Frontal cortex (tissue), 4 donors: ENCODE measurements at places on chromosomes 2 and 18.

DNA sequence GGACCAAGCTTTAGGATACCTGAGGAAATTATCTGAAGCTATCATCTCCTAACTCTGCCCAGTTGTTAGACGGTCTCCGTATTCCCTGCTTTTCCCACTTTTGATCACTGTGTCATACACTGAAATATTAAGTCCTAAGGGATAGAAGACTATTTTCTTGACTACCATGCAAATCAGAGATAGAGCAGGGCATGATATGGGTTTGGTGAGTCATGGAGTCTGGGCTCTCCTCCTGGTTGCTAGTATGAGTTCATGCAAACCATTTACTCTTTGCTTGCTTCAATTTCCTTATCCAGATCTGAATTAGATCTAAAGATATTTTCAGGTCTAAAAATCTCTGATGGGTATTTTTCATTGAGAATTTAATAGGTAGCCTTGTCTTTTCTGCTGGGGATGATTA, 55.0 kb downstream of the EHBP1 start:
- no peak for DNase-seq

DNA sequence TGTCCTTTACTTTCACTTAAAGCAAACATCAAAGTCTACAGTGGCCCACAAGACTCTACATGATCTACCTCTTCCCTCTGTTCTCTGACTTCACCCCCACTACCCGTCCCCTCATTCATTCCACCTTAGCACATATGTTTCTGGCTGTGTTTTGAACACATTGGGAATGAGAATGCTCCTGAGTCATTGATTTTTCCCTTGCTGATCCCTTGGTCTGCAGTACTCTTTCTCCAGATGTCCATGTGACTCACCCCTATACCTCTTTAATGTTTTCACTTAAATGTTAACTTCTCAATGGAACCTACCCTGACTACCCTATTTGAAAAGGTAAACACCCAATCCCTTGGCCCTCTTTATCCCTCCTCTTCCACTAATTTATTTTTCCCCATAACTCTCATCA, 30.7 kb upstream of the FRZB start:
- DNase-seq, result no peak

- DNase-seq, result no peak
These were observed 7.7 kb downstream of the COQ10B start for GRCh38 chr2:197461057-197461456.

GRCh38 chr2:101395545-101396315, 8.4 kb upstream of the CREG2 start:
- no peak for DNase-seq

- no peak for DNase-seq
These were observed 213.8 kb downstream of the AFF3 start for GRCh38 chr2:99928470-99929053.

DNA sequence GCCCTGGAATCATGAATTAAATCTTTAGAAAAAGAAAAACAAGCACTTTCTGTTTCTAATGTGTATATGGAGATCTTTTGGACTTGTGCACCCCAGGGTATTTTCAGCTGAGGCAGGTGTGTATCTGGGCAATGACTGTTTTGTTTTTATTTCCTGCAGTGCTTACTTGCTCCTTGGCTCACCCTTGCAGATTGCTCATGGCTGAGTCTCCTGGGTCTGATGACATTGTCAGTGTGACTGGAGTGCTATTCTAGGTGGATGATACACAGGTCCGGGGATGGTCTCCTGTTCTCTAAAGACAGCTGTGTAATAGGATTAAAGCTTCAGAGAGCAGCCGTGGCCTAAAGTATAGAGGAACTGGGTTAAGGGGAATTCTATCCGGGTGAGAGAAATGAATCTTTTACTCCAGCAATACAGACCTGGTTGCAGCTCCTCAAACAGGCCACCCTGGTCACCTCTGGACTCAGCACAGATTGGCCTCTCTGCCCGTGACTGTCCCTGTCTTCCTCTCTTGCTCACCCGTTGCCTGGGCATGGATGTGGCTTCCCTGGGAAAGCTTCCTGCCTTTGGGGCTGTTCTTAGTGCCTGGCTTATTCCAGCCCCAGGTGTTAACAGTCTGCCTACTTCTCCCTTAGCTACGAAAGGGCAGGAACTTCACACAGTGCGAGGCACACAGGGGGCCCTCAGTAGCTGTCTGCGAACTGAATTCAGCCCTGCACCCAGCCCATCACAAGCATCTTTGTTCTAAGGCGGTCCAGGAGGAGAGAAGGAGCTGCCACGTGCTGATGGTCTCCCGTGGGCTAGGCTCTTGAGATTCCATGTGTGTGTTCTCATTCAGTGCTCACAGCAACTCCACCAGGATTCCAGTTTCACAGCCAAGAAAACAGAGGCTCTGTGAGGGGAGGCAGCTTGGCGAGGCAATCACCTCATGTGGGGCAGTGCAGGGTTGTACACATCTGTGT, 84.3 kb downstream of the ACOXL start:
- no peak for DNase-seq

DNA sequence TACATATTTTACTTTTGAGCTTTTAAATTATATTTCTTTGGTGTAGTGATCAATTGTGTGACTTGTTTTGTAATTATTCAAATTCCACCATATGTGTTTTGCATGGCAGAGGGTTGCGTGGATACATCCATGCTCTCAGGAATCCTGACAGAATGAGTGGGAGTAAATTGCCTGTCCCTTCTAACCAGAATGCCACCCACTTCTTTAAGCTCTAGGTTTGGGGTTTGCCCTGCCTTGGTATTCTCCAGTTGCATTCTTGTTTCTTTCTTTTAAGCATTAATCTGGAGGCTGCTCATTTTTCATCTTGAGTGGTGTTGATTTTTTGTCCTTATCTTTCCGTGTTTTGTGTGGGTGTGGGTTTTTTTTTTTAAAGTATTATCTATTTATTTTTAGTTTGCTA, 360.0 kb downstream of the PTPRM start:
- no peak for DNase-seq

GRCh38 chr2:98086491-98087446, at the start of gene VWA3B:
Gene VWA3B, plus strand, starts transcription at chr2:98087167. Its CDS starts 5,926 bp downstream, at chr2:98093093.
- peak; percentile 54 for DNase-seq

DNA sequence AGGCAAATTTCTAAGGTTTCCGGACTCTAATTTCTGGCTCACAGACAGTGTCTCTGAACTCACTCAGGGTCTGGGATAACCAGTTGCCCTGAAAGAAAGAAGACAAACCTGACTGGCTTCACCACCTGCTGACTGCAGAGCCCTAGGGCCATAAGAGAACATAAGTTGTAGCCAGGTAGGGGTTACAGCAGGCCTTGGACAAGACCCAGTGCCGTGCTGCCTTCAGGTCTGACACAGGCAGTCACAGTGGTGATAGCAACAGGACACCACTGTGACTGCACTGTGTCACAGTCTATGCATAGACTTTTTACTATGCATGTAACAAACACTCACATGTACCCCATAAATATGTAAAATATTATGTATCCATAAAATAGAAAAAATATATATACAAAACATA, 508.5 kb downstream of the PID1 start:
- no peak for DNase-seq

DNA sequence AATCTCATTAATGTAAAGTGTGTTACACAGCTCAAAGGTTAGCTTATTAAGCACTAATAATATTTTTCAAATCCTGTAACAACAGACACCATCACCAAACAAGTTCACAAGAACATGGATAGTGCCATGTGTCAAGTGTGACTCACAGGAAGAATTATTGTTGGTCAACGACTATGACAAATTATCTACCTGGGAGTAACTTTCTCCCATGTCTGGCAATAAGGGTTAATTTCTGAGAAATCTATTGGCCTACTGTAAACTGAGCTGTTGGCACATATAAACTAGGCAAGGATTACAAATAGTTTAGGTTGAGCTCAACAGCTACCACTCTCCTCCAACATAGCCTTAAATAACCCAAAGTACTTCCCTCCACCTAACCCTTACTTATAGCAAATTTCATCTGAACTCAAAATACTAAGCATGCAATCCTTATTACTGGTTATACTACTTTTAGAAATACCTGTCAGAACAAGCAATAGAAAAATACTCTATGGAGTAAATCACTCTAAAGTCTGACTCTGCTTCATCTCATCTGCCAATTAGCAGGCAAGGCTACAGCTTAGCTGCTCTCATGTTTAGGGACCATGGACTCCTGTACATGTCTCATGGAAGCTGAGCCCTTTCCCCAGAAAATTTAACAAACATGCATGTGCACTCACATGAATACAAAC, 223.0 kb downstream of the NBAS start:
- DNase-seq, result no peak

GRCh38 chr2:160747501-160748170, 254.0 kb upstream of the RBMS1 start:
- DNase-seq, result no peak

DNA sequence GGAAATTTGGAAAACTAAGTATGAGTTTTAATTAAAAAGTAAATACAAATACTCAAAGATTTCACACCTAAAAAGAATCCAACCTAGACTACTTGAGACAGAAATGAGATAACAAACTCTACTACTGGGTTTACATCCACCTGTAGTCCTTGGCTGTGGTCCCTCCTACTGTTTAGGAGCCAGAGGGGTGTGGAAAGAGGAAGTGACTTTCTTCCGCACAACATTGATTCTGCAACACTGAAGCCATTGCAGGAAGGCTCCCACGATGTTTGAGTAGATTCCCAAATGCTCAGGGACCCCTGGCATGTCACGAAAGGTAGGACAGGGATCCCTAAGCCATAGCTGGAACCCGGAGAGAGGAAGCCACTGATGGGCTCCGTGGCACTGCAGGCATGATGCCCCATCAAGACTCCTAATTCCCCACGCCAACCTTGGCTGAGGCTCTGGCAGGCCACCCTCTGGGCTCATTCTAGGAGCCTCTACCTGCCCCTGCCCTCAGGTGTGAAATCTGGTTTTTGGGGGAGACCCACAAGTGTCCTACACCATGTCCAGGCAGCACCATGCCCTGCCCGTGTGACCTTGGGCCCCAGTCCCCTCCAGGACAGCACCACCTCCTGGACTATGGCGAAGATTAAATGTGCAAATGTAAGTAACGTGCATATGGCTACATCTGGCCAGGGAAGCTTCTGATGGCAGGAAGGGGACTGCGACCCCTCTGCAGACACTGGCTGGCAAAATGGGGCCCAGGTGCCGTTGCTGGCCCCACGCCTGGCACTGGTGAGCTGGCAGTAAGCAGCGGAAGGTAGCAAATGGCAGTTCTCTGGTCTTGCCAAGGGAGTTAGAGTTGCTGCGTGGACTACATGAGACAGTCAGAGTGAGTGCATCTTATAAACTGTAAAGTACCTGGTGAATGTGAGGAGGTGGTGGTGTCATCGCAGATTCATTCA, 38.2 kb upstream of the MAL start:
- no peak for DNase-seq

GRCh38 chr2:169046440-169047151, 15.5 kb upstream of the ABCB11 start:
- DNase-seq, result no peak

DNA sequence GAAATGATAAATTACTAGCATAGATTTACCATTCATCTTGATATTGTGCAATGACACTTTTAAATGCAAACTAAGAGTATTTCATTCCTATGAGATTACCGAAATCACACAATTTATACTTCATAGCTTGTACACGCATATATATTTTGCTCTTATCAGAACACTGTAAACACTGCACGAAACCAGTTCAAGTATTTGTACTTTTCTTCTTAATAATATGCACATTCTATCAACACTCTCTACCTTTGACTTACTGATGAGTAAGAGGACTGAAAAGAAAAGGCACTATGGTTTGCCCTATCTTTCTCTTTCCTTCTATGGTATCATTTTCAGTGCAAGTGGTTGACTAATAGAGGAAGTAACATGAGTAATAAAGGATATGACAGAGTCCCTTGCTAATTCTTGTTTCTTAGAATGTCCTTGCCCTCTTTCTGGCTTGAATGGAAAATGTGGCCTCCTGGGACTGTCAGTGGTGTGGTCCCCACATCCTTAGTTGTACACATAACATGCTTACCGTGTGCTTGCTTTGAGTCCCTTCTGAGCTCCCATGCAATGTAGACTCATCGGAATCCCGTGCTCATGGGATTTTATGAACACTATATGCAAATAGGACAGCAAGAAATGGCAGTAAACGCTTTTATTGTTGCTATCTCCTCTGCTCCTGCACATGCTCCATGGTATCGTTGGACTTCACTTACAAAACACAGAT, 363.5 kb upstream of the TNP1 start:
- DNase-seq, result no peak

GRCh38 chr2:225052703-225053102, 10.4 kb upstream of the DOCK10 start:
- no peak for DNase-seq

GRCh38 chr2:113117541-113118262, 9.7 kb upstream of the IL1RN start:
- no peak for DNase-seq

GRCh38 chr18:79904357-79905147, 46.9 kb downstream of the SLC66A2 start:
- DNase-seq, result no peak

- no peak for DNase-seq
These were observed 25.2 kb upstream of the SIX3 start for GRCh38 chr2:44916291-44916690.

- no peak for DNase-seq
These were observed 73.4 kb upstream of the ST8SIA3 start for GRCh38 chr18:57278933-57279332.

GRCh38 chr2:12931186-12931844, 214.6 kb downstream of the TRIB2 start:
- DNase-seq, result peak; percentile 57

- DNase-seq, result no peak
These were observed at the start of gene TMEM237 for GRCh38 chr2:201643216-201643890. Gene TMEM237, minus strand, starts transcription at chr2:201643503. Its CDS starts 103 bp downstream, at chr2:201643400.

- no peak for DNase-seq
These were observed 183.8 kb downstream of the DYM start for GRCh38 chr18:49276680-49277079.

DNA sequence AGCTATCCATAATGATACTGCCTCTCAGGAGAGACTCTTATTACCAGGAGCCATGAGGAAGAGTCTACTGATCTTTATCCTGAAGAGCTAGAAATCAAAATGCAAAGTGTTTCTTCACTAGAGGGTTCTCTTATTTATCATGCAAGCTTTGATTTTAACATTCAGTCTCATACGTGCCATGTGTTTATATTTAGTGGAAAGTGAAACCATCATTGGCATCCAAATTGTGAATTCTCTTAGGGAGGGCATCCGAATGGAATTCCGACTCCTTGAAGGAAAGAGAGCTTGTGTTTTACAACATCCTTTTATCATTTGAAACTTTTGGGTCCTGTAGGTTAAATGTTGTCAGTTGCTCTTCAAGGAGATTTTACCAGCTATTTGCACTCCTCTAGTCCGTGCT, 170.4 kb upstream of the SESTD1 start:
- DNase-seq, result no peak

DNA sequence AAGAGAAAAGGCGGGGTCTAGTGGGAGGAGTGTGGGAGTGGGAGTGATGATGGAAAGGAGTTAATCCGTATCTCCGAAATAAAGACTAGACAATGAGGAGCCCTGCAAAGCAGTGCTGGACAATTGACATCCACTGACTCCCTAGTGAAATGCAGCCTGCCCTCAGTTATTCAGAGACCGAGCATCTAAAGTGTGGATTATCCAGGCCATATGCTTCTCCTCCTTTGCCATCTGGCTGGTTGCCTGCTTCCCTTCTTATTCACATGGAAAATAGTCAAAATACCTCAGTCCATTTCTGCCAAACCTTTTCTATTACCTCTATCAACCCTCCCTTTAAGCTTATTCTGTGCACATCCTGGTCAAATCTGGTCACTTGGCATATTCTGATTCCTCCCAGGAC, 288.8 kb upstream of the SIX3 start:
- DNase-seq, result no peak

- DNase-seq, result no peak
These were observed 45.9 kb downstream of the PNO1 start for GRCh38 chr2:68203587-68203986.
